Renal pelvis (tissue), 12 donors: ENCODE measurements at places on chromosomes 11 and 22. TPM values are rescaled to one million over a fixed set of nuclear protein-coding genes. Genes with fewer than 3 reads are reported as not detected.

The TMEM151A gene
- not detected for polyA plus RNA-seq

The C11orf91 gene
- not detected for polyA plus RNA-seq

The FOLH1 gene
- 16.9 TPM for polyA plus RNA-seq

DNA sequence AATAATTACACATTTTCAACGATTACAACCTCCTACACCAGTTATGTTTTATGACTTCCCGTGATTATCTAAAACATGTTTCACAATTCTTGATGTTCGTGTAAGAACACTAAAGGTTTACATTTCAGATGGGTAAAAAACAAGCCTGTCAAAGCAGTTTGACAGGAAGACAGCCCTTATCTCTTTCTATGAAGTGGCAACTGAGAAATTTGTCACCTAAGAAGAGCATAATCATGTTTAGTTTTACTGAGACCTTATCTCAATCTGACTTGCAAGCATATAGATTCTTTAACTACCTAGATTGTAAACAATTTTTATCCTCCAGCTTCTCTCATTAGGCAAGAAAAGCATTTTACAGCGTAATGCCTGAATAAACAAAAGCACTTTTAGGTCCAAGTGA, 218.4 kb upstream of the ZBED5 start:
- no peak for DNase-seq

DNA sequence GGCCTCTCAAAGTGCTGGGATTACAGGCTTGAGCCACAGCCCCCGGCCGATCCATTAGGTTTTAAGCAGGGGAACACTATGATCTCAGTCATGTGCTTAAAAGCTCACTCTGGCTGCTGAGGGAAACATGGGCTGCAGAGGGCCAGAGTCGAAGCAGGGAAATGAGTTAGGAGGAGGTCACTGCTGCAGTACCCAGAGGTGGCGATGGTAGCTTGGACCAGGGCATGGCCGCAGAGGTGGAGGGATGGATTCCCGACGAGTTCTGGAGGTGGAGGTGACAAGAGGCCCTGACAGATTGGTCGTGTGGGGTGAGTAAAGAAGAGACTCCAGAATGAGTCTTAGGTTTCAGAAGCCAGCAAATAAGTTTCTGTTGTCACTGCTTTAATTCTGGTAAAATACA, 54.4 kb upstream of the INCENP start:
- DNase-seq, result no peak

The LIPT2 gene
- polyA plus RNA-seq, result 10.9 TPM

DNA sequence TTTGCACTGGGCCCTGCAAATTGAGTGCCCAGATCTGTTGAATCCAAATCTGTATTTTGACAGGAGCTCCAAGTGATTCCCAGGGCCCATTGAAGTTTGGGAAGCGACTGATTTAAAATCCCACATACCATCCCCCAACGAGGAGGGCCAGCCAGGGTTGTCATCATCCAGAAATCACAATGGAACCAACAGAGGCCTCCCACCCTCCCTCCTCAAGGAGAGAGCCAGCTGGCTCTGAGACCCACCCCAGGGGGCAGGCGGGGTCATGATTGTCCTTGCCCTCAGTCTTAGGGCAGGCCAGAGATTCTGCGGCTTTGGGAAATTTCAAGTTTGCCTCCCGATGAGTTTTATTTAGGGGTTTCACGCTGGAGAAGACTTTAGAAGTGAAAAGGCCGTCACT, 358.2 kb downstream of the MN1 start:
- DNase-seq, result no peak

GRCh38 chr22:21945453-21946261, 7.0 kb downstream of the PPM1F start:
- no peak for DNase-seq

GRCh38 chr11:21564095-21564494, 628.8 kb upstream of the ANO5 start:
- no peak for DNase-seq

The LRRC56 gene
- polyA plus RNA-seq, result 6.4 TPM

The SMTNL1 gene
- polyA plus RNA-seq, result 0.30 TPM

DNA sequence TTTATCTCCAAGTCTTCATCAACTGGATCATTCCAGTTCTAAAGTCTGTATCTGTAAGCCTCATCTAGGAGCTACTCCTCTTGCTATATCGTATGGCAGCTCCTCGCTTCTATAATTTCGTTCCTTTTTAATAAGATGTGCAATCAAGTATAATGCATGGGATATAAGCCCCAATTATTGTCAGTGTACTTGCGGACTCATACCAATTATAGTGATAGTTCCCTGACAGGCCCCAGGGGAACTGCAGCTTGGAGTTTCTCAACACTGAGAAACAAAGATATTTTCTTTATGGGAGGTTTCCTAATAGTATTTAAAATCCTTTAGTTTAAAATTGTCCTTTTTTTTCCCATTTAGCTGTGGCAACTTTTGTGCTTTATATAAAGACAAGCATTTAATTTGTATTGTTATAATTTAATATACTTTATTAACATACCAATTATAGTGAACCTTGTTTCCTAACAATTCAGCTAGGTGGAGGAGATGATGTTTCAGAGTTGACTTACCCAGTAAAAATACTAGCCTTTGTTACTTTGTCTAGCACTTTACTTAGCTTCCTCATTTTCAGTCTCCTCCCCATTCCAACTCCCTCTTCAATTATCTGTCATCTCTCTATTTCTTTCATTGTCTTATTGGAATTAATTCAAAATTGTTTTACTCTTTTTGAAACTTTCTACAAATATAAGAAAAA, 25.3 kb upstream of the DDX17 start:
- DNase-seq, result no peak

The OR5L1 gene
- polyA plus RNA-seq, result not detected

GRCh38 chr11:61616434-61616833, 35.6 kb upstream of the SYT7 start:
- DNase-seq, result no peak

DNA sequence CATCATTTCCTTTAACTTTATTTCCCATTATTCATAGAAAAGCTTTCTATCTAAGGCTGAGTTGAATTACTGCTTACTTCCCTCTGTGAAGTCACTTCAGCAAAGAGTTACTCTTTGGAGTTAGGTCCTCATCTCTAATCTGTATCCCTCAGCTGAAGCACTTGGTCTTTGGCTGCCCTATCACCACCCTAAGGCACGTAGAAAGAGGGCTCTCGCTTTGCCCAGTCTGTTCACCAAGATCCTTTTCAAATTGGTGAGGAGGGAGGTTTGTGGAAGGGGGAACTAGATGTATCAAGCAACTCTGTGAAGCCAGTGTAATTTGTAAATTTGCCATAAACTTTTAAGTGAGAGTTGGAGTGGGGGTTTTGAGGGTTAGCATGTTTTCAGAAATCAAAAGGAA, 43.4 kb downstream of the PAX6 start:
- DNase-seq, result no peak

DNA sequence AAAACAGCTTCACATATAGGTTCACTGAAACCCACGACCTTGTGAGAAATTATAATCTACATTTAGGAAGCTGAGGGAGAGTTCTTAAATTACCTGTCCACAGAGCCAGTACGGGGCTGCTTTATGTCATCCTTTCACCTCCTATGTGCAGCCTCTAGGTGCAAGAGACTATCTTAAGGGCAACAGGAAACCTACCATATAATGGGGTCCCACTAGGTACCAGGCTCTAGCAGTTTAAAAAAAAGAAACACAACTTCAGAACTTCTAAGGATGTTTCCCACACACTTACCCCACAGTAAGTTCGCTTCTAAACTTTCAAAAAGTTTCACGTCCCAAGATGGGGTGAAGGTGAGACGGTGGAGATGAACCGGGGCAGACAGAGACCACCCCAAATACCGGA, 573 bp downstream of the STK33 start:
- no peak for DNase-seq

- DNase-seq, result no peak
These were observed 119.9 kb downstream of the MIAT start for GRCh38 chr22:26777156-26777801.

DNA sequence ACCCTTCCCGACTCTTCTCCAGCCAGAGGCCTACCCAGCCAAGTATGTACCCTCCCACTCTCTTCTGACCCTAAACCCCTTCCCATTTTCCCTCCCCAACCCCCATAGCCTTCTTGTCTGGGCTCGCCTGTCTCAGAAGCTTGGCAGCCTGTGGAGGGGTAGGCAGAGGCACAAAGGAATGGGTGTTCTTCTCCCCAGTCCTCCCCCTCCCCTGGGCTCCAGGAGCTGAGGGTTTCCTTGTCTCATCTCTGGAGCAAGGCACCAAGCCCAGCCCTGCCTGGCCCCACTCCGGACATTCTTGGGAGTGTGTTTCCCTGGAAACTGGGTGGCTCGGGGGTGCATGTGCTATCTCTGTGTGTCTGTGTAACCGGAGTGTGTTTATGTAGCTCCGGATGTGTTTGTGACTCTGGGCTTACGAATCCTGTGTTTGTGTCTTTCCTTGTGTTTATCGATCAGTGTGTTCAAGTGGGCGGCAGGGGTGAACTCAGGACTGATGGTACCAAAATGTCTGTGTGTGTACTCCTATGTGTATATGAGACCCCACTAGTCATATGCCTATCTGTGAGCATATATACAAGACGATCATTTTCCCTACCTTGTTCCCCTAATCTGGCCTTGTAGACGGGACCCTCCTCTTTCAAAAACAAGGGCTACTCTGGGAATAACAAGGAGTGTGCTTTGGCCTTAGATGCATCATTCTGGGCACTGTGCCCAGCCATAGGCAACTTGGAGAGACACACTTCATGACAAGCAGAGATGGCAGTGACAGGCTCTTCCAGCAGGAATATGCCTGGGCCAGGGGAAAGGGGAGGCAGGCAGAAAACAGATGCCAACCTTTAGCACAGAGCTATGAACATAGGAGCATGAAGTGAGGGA, 10.9 kb downstream of the PHLDB1 start:
- DNase-seq, result no peak

DNA sequence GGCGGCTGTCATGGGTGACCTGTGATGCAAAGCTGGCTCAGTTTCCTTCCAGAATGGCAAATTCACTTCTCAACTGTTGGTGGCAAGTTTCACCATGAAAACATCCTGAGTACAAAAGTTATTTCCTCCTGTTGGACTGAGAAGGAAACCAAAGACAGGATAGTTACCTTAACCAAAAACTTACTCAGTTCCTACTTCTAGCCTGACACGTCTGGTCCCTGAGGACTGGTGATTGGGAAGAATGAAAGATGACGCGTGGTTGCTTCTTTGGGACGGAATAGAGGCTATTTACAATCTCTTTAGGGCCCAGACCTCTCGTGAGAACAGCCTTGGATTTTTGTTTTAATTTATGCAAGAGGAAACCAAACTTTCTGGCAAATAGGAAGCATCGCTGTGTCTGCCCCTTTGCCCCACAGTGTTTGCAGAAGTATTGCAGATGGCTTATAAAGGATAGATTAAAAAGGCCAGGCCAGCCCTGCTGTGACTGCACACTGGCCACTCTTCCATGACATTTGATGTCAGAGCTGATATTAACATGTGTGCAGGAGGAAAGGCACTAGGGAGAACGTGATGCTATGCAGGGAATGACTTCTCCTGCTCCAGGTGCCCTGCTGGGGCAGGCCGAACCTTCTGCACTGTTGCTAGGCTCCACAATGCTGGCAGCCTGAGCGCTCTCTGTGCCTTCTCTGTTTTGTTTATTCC, 7.6 kb downstream of the VPS26B start:
- no peak for DNase-seq

The PKDREJ gene
- 0.47 TPM for polyA plus RNA-seq

GRCh38 chr11:12414611-12415010, 37.2 kb downstream of the PARVA start:
- DNase-seq, result no peak

GRCh38 chr22:36274531-36274930, 21.6 kb downstream of the APOL1 start:
- no peak for DNase-seq

DNA sequence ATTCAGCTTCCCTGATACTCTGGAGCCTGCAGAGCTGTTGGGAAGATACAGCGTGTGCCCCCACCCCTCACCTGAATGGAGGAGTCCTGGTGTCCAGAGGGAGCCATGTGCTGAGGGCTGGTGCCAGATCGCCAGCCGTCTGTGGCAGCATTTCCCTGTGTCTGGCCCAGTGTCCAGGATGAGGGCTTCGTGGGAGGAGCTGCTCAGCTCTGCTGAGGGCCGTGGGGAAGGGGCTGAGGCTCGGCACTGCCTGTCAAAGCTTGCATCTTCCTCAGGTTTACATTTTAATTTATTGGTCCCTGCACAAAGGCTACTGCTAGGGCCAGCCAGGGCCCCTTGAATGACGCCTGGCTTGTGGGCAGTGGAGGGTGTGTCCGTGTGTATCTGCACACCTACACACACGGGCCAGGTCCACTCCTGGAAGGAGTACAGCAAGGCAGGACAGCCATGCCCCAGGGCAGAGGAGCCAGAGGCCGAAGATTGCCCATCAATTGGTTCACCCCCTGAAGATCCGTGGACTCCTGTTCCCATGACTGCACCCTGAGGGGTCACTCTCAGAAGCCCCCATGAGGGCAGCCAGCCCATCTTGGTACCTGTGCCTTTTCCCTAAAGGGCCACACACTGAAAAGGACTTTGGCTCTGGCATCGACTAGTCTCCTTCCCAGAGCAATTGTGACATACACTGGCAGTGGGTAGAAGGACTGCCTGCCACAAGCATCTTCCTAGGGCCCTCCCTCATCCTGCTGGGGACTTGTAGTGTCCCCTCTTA, 107.7 kb upstream of the PARVA start:
- DNase-seq, result no peak

The BRSK2 gene
- polyA plus RNA-seq, result 1.2 TPM

DNA sequence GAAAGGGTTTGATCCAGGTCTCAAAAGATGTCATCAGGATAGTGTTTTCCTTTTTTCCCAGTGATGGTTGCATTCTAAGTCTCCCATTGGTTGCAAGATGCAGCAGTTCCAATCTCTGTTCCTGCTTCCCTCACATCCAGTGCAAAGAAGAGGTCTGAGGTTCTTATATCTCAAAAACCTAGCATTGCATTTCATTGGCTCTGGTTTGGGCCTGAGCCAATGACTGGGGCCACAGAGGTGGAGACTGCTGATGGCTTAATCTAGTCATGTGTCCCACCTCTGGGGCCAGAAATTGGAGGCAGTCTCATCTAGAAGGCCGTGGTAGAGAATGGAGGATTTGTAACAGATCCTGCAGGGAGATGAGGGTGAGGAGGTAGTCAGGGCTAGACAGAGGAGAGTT, 13.2 kb upstream of the MICAL2 start:
- DNase-seq, result no peak

DNA sequence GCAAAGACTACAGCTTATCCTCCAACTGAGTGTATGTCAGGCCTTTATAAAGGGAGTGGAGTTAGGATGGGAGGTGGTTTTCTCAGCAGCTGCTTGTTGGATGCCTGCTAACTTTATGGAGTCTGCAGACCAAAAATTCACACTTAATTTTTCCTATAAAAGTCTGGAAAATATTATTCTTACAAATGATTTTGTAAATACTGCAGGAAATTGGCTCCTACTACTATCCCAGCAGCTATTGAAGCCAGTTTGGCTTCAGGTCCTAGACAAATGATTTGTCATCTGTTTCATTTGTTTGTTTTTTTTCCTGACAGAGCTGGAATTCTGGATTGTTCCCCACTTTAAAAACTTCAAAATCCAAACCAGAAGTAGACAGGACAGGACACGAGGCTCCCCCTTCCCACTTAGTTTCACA, 292.5 kb downstream of the TMEM135 start:
- DNase-seq, result no peak

The TRIM51 gene
- polyA plus RNA-seq, result not detected

The RBM4 gene
- 270 TPM for polyA plus RNA-seq

The RAPSN gene
- polyA plus RNA-seq, result 0.23 TPM

- DNase-seq, result no peak
These were observed 8.4 kb upstream of the SLC15A3 start for GRCh38 chr11:60960405-60960804.
